Amniotic epithelial cell (primary cell): ENCODE measurements at places on chromosomes 7 and 10.

- DNase-seq = no peak
Measured at GRCh38 chr7:18338910-18339523, 156.5 kb upstream of the HDAC9 start.

DNA sequence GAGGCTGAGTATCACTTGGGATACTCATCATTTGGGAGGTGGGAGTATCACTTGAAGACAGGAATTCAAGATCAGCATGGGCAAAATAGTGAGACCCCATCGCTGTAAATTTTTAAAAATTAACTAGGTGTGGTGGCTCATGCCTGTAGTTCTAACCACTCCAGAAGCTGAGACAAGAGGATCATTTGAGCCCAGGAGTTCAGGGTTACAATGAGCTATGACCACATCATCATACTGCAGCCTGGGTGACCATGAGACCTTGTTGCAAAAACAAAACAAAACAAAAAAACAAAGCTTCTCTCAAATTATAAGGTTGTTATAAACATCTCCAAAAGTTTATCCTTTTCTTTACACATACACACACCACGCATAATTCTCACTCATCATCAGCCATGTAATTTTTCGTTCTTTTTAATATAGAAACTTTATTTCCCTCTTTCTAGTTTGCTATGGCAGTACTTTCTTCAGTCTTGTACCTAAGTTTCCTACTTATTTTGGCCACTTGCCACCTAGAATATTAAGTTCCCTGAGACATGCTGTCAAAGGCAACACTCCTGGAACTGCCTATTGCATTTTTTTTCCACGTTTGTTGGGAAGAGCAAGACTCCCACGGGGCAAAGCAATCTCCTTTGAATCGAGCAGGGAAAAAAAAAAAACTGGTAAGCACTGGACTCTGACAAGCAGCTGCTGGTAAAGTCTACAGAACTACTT is 37.1 kb downstream of the SKIDA1 start:
- DNase-seq = peak; percentile 20

GRCh38 chr7:136130511-136131303 is 153.5 kb upstream of the MTPN start:
- no peak for DNase-seq

DNA sequence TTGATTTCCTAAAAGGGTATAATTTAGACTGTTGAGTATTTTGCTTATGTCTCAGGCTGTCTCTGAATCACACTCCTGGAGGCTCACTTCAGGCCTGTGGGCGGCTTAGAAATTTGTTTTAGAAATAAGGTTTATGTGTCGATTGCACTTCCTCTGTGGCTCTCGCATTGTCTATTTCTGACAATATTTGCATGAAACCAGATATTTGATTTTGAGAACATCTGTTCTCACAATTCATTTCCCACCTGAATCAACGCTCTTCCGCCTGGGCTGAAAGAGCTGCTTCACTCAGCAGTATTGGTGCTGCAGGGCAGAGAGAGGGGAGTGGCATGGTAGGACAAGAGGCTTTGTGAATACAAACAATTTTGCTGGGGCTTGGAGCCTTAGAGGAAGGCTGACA is 262.0 kb downstream of the ADRA2A start:
- no peak for DNase-seq

DNA sequence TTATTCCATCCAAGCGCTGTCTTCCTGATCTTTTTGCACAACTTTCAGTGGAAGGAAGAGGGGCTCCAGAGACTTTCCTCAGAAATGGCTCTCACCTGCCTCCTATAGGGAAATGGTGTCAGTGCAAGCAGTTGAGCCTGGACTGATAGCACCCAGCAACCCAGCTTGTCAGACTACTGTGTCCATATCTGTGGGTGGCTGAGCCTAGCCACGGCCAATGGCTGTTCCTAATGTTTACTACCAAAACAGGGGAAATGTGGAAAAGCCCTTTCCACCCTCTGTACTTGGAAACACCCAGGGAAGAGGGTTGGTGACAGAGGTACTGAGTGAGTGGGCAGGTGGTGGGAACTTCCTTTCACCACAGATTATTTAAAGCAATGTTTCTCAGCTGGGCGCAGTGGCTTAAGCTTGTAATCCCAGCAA is 4.3 kb upstream of the YKT6 start:
- peak; percentile 49 for DNase-seq

GRCh38 chr7:107078517-107078966 is 34.0 kb downstream of the PRKAR2B start:
- DNase-seq = peak; percentile 95

GRCh38 chr7:131008840-131009711 is 275.1 kb upstream of the KLF14 start:
- no peak for DNase-seq

GRCh38 chr10:132158122-132158741 is 28.5 kb upstream of the DPYSL4 start:
- no peak for DNase-seq

DNA sequence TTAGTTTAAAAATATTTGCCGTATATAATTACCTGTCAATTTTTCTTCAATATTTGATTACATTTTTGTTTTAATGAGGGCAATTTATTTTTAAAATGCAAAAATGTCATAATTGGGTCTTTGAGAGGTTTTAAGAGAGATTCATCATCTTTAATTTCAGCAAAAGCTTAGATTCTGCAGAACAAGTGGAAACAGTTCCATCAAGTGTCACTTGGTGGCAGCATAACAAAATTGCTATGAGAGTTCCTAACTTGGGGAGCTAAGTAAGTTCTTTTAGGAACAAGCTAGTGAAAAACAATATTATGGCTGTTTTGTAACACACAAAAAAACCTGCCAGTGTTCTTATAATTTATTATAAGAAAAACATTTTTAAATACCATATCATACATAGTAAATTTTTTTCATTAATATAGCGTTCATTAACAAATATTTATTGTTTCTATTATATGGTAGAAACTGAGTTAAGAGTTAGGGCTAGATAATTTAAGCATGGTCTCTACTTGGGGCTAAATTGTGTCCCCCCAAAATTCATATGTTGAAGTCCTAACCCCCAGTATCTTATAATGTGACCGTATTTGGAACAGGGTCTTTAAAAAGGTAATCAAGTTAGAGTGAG is 155.2 kb downstream of the MAGI2 start:
- peak; percentile 75 for DNase-seq

GRCh38 chr7:49001610-49002033 is 77.3 kb downstream of the CDC14C start:
- no peak for DNase-seq

GRCh38 chr7:75977743-75978142 is 16.7 kb downstream of the TMEM120A start:
- DNase-seq = no peak

DNA sequence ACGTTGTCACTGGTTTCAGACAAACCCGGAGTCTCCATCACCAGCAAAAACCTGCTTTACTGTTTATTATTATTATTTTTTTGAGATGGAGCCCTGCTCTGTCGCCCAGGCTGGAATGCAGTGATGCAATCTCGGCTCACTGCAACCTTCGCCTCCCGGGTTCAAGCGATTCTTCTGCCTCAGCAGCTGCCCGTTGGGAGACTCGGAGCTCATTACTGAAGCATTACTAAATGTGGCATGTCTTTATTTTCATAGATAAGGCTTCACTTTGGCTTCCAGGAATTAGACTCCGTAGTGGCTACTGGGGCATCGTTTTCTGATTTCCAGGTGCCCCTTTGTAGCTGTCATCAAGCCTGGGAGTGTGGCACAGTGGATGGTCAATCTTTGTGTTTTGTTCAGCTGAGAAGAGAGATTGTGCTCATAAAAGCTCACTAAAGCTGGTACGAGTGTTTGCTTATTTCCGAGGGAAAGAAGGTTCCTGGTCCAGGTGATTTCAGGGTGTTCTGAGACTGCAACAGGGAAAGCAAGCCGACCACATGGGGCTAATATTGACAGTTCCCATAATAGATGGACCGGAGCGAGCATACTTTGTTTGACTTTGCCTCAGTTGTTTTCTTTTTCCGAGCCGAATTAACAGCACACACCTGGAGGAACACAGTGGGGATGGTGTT is 163.1 kb downstream of the CAMK1D start:
- DNase-seq = no peak

- no peak for DNase-seq
Measured at GRCh38 chr10:131775833-131776232, 125.0 kb upstream of the PPP2R2D start.

DNA sequence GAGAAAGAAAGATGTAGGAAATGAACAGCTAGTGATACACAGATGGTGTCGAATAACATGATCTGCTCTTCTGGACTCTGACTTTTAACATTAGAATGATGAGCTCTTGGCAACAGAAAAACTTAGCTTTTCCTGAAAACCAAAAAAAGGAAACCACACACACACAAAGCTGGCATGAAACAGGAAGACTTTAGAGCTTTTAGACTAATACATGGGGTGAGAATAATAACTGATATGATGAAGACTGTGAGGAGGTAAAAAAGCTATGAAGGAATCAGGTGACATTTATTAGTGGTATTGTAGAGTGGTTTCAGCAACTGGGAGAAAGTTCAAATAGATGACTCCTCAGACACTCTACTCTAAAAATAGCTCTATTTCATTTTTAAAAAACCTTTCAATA is 491.9 kb downstream of the PARD3 start:
- no peak for DNase-seq

DNA sequence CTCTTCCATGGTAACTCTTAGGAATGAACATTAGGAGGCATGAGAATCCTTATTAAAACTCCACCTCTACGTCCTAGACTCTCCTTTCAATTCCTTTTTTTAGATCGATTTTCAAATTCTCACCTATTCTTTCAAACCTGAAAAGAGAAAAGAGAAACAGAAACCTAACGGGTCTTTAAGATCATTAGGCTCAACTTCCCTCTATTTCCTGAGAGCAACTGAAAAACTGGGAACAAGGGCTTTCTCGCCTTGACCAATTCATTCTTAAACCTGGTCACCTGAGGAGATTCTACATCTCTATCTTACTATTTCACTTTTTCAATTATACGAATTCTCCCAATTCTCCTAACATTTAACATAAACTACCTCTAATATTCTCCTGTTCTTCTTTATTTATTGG is 2.8 kb downstream of the TFEC start:
- no peak for DNase-seq

GRCh38 chr7:43869867-43870240 is 537 bp upstream of the MRPS24 start:
- DNase-seq = peak; percentile 93

DNA sequence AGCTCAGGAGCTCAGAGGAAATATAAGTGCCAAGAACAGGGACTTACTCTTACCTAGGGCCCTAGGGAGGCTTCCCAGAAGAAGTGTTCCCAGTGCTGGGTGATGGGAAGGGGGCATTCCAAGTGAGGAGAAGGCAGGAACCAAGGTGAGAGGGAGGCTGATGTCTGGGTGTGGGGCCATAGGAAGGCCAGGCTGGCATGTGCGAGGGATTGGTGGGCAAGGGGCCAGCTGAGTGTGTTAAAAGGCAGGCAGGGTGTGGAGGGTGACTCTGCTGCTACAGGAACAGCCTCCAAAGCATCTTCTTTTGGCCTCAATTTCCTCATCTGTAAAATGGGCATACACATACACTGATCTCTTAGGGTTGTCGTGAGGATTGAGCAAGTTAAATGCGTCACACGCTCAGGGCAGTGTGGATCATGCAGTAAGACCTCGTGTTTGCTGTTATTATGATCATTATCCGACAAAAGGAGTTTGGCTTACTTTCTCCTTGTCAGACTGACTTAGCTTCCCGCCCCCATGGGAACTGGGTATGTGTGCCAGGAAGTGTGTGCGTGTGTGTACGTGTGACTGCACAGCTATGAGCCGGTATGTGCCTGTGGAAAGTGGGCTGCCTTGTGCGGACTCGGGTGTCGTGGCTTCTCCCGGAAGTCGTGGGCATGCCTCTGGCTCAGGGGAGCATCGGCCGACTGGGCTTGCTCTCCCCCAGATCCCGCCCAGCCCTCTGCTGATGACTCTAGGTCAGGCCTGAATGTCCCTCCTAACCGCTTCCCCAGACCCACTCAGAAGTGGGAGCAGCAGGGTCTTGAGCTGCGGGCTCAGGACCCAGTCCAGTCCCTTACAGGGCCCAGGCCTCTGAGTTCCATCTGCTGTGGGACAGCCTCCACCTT is 59.6 kb downstream of the NEURL1 start:
- DNase-seq = no peak
